ENCODE measurements at places on chromosomes 7 and 10. TPM values are rescaled to one million over a fixed set of nuclear protein-coding genes. Genes with fewer than 3 reads are reported as not detected.

The EN2 gene
- not detected for total RNA-seq

The DPYSL4 gene
- 4.2 TPM for total RNA-seq

The GPER1 gene
- 6.4 TPM for total RNA-seq

The TECTB gene
- total RNA-seq, result not detected

The MCU gene
- 27.0 TPM for total RNA-seq

The TSPAN33 gene
- total RNA-seq, result not detected

The ANKRD1 gene
- 1.4 TPM for total RNA-seq

The AKR1C4 gene
- total RNA-seq, result not detected

The NEUROG3 gene
- total RNA-seq, result not detected

The ZNF273 gene
- total RNA-seq, result 1.8 TPM

The LIPJ gene
- 0.09 TPM for total RNA-seq

The GBX1 gene
- total RNA-seq, result not detected

The SRRM3 gene
- total RNA-seq, result 1.3 TPM

The ADIRF gene
- total RNA-seq, result 48.4 TPM

The AVL9 gene
- 26.9 TPM for total RNA-seq

The INMT gene
- 219 TPM for total RNA-seq

The CABCOCO1 gene
- total RNA-seq, result 3.4 TPM

The FAM25G gene
- not detected for total RNA-seq

The CYP2C9 gene
- not detected for total RNA-seq

The TSPAN14 gene
- 21.3 TPM for total RNA-seq

The SLC39A12 gene
- not detected for total RNA-seq

The VIPR2 gene
- not detected for total RNA-seq

The CYP26C1 gene
- total RNA-seq, result 0.09 TPM

The AKR1C8 gene
- total RNA-seq, result not detected

The SLC13A4 gene
- total RNA-seq, result 3.3 TPM

The SUN3 gene
- not detected for total RNA-seq

The CALHM1 gene
- total RNA-seq, result not detected

The GNG11 gene
- total RNA-seq, result 56.9 TPM

The ZNF92 gene
- 4.7 TPM for total RNA-seq

The JAKMIP3 gene
- total RNA-seq, result 1.1 TPM

The NPFFR1 gene
- total RNA-seq, result not detected

The CYP2W1 gene
- not detected for total RNA-seq

The UCN3 gene
- not detected for total RNA-seq

The GCK gene
- not detected for total RNA-seq

The OR2A5 gene
- total RNA-seq, result not detected

The NEUROD6 gene
- not detected for total RNA-seq

The GCC1 gene
- total RNA-seq, result 27.7 TPM

The PKD2L1 gene
- total RNA-seq, result not detected

The SPDYE9 gene
- 0.08 TPM for total RNA-seq

The ASIC3 gene
- not detected for total RNA-seq

The NPY4R gene
- total RNA-seq, result not detected

The MYL10 gene
- total RNA-seq, result not detected

The SEMA4G gene
- total RNA-seq, result 0.81 TPM

The TMEM178B gene
- not detected for total RNA-seq

The C10orf143 gene
- 0.49 TPM for total RNA-seq

The MAT1A gene
- not detected for total RNA-seq

The PLA2G12B gene
- total RNA-seq, result not detected

The EPO gene
- not detected for total RNA-seq

All from fibroblast of the aortic adventitia (primary cell).